ENCODE measurements at places on chromosomes 12 and 14.

DNA sequence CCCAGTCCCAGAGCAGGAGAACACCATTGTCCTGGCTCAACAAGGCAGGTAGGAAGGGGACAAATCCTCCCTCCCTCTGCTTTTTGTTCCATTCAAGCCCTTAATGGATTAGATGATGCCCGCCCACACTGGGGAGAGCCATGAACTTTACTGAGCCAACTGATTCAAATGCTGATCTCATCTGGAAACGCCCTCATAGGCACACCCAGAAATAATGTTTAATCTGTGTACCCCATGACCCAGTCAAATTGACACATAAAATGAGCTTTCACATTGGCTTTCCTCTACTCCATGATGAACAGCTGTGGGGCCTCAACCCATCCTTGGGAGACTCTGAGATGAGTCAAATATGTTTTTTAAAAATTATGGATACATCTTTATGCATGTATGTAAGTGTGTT is 141.8 kb downstream of the GALC start:
- DNase-seq, result no peak

- peak; percentile 16 for DNase-seq
These were observed 67.5 kb upstream of the SLC35F4 start for GRCh38 chr14:57933349-57933748.

- no peak for DNase-seq
These were observed 421 bp upstream of the RBMS2 start for GRCh38 chr12:56521209-56521589.

DNA sequence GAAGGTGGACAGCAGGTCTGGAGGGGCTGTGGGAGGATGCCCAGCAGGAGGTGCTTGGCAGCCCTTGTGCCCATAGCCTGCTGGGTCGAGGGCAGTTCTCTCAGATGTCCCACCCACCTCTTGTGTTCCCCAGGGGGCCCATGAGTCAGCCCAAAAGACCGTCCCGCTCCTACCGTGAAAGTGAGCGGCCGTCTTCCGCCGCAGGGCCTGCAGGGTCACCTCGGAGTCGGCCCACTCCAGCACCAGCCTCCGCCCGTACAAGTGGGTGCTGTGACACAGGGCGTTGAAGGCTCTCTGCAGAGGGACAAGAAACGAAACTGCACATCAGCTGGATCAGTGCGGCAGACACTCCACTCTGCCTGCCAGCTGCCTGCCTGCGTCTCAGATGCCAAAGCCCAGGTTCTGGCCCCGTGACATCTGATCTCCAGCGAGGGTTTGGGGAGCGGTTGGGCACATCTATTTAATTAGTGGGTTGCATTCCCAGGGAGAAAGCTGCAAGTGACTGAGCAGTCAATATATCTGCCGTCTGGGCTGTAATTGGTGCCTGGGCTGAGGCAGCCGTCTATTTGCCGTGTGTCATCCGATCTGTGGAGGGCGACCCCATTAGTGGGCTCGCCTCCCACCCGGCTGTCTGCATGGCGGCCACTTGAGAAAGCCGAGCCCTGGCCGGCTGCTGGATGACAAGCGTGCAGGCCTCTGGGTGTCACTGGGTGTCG is 121.5 kb downstream of the RBM19 start:
- no peak for DNase-seq

DNA sequence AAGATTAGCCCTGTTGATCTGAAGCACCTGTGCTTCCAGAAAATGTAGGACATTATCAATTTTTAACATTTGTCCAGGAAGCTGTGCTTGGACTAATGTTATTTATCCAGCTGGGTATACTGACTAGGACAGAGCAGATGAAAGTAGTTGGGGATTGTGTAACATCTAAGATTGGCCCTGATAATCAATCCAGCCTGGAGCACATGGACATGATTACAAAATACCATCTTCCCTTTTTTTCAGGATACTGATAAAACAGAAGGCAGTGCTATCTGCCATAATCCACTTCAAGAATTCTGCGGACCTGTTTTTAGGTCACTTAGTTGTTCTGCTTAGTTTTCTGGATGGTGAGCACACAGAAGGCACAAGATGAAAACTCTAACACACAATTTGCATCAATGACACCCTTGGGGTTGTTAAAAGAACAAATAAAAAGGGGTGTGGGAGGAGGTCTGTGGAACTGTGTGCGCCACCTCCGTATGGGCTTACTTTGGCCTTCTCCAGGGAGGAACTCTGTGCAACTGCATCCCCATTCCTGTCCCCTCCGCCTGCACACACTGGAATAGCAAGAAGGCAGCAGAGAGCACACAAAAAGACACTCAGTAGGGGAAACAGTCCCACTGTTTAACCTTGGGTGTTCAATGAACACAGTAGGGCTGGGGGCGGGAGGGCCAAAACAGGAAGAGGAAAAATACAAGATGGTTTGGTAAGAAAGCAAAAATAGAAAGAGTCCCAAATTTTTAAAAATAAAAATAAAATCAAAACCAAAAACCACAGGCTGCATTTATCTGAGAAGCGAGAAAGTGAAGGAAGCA is 31.1 kb upstream of the DUSP6 start:
- no peak for DNase-seq

DNA sequence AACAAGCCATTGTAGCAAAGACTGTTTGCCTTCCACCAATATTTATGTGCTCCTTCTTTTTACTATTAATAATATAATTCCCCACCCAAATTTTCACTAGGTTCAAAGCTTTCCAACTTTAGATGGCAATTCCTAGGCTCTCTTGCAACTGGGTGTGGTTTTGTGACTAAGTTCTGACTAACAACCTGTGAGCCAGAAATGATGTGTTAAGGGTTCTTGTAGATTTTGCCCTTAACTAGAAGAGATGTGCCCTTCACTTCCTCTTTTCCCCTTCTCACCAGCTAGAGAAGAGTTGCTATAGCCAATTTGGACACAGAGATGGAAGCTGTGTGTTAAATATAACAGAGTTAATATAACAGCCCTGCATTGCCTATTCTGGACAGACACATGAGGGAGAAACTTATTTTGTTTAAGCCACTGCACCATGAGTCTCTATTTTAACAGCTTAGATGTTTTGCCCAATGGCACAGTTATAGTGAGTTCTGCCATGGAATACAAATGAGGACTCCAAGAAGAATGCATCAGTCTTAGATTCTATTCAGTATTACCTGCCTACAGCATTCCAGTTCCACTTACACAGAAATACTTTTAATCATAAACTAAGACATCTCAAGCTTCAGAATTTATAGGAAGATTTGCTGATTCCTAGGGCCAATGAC is 216.2 kb downstream of the DUSP6 start:
- DNase-seq, result no peak

DNA sequence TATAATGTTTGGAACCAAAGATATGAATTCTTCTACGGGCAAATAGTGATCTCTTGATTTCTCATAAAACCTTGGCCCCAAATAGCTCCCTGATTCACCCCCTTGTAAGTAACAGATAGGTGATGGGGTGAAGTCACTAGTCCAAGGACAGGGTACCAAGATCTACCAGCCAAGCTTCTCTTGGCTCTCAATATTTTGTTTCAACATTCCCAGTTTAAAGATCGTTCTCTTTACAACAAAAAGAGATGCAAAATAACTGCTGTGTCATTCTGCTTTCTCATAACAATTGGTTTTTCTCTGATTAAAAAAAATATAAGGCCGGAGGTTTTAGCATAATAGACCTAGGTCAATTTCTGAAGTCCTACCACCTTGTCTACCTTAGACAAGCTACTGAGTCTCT is 11.8 kb downstream of the PAH start:
- no peak for DNase-seq

DNA sequence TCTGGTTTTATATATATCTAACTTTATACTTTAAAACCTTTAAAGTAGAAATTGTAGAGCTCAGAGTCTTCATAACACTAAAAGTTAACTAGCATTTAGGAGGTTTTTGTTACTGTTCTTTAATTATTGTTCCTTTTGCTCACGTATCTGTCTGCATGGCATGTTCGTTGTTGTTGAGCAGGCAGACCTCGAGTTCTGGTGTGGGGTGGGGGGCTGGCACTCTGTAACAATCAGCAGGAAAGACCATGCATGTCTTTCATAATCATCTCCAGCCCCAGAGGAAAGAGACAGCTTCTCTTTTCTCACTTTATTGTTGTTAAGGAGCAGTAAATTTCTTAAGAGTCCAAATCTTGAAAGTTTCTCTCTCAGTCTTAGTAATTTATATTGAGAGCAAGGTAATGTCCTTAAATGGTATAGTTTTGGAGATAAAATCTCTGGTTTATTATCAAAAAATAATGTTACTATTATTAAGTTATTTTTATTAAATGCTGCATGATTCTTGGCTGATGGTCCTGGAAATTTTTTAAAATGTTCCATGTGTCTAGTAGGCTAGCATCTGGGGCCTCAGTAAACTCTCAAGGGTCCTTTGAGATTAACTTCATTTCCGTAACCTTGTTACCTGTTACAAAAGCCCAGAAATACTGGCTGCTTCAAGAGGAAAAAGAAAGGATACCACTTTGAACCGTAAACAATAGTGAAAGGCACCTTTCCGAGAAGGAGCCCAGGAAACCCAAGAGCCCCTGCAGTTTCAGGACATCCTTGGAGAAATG is 30.3 kb downstream of the CKB start:
- no peak for DNase-seq

GRCh38 chr14:30527196-30527595 is 31.8 kb upstream of the G2E3 start:
- DNase-seq, result no peak

DNA sequence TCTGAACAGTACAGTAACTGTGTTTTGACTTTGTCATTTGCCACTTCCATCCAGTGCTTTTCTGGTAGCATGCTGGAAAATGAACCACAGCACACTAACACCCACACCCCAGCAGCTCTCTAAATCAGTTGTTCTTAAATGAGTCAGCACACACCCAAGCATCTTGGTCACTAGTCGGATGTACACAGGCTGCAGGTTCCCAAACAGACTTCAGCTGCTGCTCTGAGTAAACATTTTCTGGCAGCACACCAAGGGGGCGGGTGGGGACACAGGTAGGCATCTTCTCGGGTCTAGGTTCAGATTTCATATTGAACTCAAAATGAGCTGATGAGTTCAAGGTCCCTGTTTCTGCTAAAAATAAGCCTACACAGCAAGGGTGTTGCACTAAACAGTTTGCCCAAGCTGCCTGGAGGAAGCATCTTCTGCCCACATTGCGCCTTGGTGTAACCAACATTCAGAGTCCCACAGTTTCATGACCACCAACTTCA is 39.8 kb downstream of the IFNG start:
- DNase-seq, result no peak

DNA sequence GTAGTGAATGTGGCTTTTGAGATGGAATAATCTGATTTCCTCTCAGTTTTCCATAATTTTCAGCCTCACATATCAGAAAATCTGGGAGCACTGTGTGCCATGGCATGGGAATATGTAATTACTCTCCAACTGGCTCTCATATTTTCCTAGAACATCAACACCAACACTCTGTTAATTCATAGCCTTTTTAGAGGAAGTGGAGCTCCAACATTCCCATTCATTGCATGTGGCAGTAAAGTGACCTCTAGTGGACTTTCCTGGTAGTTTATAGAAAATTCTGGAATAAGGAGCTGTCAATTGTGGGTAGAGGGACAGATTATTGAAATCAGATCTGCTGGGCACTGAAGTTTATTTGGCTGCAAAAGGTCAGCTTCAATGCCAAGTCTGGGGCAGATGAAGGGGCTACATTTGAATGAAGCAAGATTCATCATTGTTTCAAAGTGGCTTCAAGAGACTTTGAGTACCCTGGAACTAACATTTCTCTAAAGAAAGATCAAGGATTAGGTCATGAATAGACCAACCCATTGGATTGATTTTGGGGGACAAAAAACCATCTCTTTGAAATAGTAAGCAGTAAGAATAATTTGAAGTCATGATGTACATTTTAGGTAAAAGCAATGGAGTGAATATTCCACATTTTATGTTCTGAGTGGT is 23.6 kb upstream of the USP44 start:
- DNase-seq, result peak; percentile 66
